ENCODE measurements at places on chromosomes 6 and 20. TPM values are rescaled to one million over a fixed set of nuclear protein-coding genes. Genes with fewer than 3 reads are reported as not detected.

- DNase-seq = no peak
Observed at GRCh38 chr6:105952772-105953690, 133.1 kb upstream of the PRDM1 start.

GRCh38 chr6:169070506-169071176, 183.0 kb downstream of the THBS2 start:
- DNase-seq = no peak

DNA sequence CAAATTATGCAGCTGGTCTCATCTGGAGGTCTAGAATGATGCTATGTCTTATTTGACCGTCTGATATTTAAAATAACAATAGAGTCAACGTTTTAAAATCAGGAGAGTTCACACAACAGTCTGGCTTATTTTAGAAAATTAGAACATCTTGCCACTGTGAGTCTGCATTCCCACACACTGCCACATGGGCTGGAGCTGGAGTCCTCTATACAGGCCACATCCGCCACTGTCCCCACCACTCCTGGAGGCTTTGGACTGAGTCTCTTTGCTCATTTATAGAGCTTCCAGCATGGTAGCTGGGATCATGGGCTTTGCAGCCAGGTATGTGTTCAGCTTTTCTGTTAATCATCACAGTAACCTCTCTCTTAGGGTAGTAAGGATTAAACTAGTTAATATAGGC, 68.8 kb upstream of the ZNFX1 start:
- no peak for DNase-seq

DNA sequence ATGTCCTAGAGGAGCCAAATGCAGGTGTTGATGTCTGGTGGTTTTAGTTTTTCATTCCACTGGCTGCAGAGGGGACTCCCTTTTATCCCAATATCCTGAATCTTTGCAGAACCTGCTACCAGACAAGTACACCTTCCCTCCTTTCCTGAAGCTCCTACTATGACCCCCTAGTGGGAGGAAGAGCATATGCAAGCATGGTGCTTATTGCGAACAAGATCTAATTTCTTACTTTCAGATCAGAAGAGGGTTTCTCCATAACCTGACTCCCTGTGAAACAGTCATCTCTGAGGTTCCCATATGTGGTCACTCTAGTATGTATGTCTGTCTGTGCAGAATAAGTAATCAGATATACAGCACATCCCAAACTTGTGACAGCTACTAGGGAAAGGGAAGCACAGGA, 277.2 kb downstream of the ARHGAP18 start:
- no peak for DNase-seq

Gene PDYN
- not detected for total RNA-seq

GRCh38 chr20:24966317-24967012, 17.4 kb downstream of the CST7 start:
- no peak for DNase-seq

GRCh38 chr6:36679043-36679833, 724 bp downstream of the CDKN1A start:
- no peak for DNase-seq

Gene RSPH9
- total RNA-seq = 1.0 TPM

GRCh38 chr6:169287675-169288074, 34.0 kb upstream of the THBS2 start:
- no peak for DNase-seq

Gene C4B
- 4.7 TPM for total RNA-seq

All from urinary bladder (tissue), 4 donors.